CD4-positive, alpha-beta T cell treated with Interleukin-15 for 1 hour (primary cell): ENCODE measurements at places on chromosomes 4 and X.
A peak's percentile ranks its signal among the peaks of the same experiment; 100 is the strongest.

- DNase-seq, result no peak
Observed at GRCh38 chr4:107037199-107037584, 1.1 kb upstream of the DKK2 start.

- no peak for DNase-seq
Observed at GRCh38 chrX:18793601-18794089, 86.2 kb downstream of the PPEF1 start.

DNA sequence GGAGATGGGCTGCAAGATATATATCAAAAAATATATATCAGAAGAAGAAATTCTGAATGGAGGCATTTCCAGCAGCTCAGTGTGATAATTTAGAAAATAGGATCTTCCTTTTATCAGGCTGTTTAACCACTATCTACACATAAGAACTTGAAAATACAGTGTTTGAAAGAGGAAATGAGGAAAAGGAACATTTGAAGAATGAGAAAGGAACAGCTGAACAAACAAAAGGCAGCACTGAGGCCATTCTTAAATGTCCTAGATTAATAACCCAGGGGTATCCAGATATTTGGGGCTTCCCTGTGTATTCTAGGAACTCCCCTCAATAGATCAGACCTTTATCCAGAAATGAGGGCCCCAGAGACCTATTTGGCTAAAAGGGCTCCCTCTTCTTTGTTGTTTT, 4.1 kb downstream of the SLC39A8 start:
- DNase-seq, result no peak

GRCh38 chr4:154189346-154189745, 302.3 kb downstream of the DCHS2 start:
- no peak for DNase-seq

GRCh38 chr4:13694256-13694655, 66.7 kb upstream of the BOD1L1 start:
- DNase-seq, result no peak

DNA sequence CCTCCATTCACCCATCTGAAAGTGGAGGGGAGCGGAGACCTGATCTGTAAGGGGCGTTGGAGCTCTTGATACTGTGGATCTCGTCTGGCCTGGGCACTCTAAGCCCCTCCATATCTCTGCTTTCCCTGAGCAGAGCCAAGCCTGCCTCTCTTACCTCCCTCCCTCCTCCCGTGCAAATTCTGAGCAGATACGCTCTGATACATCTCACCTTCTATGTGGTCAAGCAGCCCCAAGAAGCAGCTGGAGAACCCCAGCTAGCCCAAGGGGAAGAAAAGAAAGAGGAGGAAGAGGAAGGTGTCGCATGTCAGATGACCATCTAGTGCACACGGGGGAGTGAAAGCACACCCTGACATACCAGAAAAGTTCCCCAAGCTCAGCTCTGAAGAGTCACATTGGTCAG, 1.9 kb upstream of the DGAT2L6 start:
- DNase-seq, result no peak

DNA sequence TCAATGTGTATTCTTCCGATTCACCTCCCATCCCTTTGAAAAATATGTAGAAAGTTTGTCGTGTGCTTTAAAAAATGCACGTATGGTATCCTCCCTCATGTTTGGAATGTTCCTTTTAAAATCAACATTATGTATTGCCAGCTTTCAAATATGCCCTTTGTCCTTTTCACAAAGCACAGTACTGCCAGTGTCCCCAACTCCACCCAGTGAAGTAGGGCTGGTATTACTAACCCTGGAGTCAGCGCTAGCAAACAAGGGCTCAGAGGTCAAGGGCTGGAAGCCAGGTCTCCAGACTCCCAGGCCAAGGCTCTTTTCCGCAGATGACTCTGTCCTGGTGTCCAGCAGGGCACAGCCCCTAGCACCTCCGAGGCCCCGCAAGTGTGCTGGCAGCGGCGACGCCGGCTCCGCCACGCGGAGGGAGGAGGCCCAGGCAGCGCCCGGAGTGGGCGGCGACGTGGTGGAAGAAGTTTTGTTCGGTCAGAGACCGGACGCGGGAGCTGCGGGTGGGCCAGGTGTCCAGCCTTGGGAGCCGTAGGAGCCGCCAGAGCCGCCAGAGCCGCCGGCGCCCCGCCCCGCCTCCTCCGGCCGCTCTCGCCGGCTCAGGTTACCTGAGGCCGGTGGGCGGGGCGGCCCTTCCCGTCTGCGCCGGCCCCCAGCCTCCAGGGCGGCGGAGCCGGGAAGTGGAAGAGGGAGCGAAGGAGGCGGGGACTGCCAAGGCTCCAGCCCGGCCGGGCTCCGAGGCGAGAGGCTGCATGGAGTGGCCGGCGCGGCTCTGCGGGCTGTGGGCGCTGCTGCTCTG, at the start of gene IL13RA1:
Gene IL13RA1, plus strand, starts transcription at position 720 of the 799 bp plus-strand sequence. Its CDS starts 33 bp downstream, at position 753.
- peak; percentile 28 for DNase-seq

DNA sequence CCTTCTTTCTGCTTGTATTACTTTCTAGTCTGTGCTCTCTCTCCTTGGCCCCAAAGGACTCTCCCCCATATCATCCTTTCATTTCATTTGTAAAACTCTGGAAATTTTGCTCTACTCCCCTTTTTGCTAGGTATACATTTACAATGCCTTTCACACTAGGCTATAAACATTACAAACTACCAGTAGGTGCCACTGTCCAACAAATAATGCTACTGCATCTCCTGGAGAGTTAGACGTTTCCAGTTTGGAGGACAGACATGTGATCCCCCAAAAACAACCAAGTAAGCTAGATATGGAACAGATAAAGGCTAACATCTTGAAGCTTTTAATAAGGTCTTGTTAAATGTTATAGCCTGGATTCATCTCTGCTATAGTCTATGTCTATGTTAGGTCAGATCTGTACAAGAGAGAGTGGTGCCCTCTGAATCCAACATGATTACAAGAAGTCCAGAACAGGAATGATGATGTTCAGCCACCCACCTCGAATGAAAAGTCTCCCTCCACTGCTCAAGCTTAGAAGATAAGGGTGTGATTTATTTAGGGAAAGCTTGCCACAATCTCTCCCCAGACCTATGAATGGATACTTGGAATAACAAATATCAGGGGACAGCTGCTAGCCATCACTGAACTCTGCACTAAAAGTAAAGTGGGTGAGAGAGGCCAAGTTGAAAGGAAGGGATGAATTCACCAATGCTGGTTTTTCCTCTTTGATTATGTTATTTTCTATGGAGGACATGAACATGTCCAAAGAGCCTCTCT, 14.3 kb downstream of the CBR4 start:
- no peak for DNase-seq

GRCh38 chr4:20299515-20299914, 47.8 kb downstream of the SLIT2 start:
- DNase-seq, result no peak

DNA sequence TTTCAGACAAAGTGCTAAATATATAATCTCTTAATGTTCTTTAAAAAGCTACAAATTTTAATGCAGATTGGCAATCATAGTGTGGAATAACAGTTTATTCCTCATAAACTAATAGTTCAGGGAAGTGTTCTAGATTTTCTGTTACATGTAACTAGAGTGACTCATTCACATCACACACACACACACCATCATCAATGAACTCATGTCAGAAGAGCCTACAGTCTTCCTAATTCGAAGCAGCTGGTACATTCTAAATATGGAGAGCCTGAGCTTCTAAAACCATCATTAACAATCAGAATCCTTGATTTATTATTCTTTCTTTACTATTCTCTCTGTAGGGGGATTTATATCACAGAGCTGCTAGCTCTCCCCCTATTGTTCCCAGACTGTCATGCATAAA, 49.6 kb downstream of the DKK2 start:
- no peak for DNase-seq

GRCh38 chrX:19673375-19674040, 158.2 kb upstream of the MAP3K15 start:
- no peak for DNase-seq

- DNase-seq, result no peak
Observed at GRCh38 chrX:22912616-22913015, 87.1 kb upstream of the DDX53 start.

DNA sequence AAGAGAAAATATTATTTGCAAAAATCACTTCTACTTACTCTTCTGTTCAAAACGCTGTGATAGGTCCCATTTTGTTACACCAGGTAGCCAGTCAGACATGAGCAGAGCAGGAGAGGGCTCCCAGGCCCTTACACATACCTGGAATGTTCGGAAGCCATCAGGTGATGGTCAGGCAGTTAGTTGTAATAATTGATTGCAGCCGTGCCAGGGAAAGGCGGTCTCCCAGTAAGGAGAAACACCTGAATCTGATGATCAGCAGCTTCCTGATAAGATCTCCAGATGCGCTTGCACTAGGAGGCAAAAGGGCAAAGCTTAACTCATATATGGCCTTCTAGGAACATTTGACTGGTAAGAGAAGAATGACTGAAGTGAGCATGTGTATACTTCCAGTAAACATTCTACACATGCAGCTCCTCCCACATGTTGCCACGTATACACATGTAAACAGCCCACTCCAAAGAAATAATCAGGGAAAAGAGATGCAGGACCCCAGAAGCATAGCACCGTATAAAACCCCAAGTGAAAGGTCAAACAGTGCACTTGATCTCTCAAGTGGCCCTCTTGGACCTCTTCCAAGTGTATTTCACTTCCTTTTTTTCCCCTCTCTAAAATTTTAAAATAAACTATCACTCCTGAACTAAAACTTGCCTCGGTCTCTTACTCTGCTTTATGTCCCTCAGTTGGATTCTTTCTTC, 1338.0 kb downstream of the FSTL5 start:
- DNase-seq, result no peak

- no peak for DNase-seq
Observed at GRCh38 chrX:129718676-129719075, 20.1 kb upstream of the XPNPEP2 start.

DNA sequence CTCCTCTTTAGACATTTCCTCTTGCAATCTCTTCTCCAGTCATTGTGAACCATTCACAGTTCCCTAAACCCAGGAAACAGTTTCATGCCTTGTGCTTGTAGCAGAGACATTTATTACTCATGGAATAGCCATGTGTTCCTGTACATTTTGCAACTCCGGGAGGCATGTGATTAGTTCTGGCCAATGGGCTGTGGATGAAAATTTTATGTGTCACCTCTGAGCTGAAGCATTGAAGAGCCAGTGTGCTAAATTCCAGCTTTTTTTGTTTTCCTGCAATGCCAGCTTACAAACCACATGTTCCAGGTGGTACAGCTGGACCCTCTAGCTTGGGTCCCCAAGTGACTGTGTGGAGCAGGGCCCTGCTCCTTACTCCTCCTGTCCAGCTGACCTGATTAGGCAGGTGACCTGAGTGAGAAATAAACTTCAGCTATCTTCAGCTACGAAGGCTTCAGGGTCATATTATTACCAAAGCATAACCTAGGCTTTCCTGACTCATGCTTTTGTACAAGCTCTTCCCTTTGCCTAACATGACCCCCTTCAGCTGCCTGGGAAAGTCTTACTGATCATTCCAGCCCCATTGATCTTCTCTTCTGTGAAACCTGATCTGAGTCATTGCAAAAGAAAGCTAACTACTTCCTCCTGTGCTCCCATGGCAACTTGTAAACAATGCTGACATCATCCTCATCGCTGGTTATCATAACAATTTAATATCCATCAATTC, 200.4 kb downstream of the PTTG2 start:
- peak; percentile 64 for DNase-seq

- DNase-seq, result no peak
Observed at GRCh38 chr4:147864607-147865006, 132.7 kb downstream of the ARHGAP10 start.

DNA sequence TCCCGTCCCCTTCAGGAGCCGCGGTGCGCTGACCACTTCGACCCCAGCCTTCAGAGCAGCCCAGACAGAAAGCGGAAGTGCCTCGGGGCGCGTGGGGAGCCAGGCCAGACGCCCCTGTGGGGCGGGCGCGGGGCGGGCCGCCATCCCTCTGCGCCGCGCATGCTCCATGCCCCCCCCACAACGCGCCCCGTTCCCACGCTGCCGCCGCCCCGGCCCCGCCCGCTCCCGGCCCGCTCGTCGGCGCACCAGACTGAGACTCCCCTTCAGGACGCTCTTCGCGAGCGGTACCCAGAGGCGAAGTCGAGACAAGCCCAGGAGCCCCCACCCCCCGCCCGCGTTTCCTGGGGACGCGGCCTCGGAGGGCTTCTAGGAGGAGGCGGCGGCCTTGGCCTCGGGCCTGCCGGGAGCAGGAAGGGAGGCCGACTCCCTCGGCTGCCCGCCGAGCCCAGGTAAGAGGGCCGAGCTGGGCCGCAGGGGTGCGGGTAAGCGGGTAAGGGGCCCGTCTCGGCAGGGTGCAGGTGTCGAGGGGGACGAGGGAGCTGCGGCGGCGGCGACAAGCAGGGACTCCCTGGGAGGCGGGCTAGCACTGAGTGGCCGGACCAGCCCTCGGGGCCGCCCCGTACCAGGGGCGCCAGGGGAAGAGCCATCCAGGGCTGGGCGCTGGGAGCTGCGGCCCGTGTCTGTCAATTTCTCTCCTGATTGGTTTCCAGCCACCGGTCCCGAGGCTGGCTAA, at the start of gene ZFP92:
Gene ZFP92, plus strand, starts transcription at position 218 of the 733 bp plus-strand sequence. CDS start 6,851 bp downstream, outside the sequence.
- DNase-seq, result peak; percentile 53

DNA sequence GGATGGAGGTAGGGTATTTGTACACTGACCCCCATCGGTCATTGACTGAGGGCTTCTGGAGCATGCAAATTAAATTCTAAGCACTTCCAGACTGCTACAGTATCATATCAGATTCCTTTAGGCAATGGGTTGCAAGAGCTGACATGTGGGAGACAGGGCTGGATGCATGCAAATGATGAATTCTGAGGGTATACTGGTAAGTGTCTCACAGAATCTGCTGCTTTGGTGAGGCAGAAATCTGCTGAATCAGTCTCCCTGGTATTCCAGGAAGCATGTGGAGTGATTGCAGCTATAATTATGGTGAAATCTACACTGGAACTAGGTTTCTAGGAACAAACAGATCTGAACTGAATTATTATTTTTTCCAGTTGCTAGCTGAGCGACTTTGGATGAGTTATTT, 684.9 kb upstream of the MAGEB2 start:
- no peak for DNase-seq

GRCh38 chr4:3712936-3713335, 53.2 kb upstream of the ADRA2C start:
- peak; percentile 1 for DNase-seq

GRCh38 chrX:1093121-1093520, 119.3 kb downstream of the CRLF2 start:
- peak; percentile 47 for DNase-seq

DNA sequence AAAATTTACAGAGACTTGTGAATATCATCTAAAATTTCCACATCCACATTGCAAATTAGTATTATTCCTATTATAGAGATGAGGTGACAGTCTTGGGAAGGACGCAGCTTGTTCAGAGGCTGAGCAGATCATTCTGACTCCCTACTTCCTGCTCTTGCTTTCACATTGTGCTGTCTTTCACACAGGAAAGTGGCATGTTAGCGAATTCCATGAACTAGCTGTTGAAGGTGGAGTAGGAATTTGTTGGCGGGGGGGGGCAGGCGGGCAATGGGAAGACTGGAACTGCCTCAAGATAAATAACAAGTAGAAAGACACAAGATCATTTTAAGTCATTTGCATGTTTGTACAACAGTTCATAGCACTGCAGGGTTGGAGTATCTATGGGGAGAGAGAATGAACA, 2.3 kb downstream of the PF4V1 start:
- DNase-seq, result no peak

GRCh38 chr4:144509088-144510015, 136.6 kb upstream of the HHIP start:
- DNase-seq, result no peak

GRCh38 chr4:100362366-100362765, 155.5 kb downstream of the EMCN start:
- DNase-seq, result no peak
